Immature natural killer cell (primary cell): ENCODE measurements at places on chromosomes 16 and 17.

GRCh38 chr17:83009414-83010205 lies 69.8 kb upstream of the METRNL start:
- DNase-seq = no peak
- H3K36me3 ChIP-seq = no peaks in the 10 kb centered on the region
- no peak overlapping the region for H3K4me3 ChIP-seq
- no peaks in the 10 kb centered on the region for H3K4me1 ChIP-seq
- no peak overlapping the region for H3K27ac ChIP-seq
- no peaks in the 10 kb centered on the region for H3K27me3 ChIP-seq

DNA sequence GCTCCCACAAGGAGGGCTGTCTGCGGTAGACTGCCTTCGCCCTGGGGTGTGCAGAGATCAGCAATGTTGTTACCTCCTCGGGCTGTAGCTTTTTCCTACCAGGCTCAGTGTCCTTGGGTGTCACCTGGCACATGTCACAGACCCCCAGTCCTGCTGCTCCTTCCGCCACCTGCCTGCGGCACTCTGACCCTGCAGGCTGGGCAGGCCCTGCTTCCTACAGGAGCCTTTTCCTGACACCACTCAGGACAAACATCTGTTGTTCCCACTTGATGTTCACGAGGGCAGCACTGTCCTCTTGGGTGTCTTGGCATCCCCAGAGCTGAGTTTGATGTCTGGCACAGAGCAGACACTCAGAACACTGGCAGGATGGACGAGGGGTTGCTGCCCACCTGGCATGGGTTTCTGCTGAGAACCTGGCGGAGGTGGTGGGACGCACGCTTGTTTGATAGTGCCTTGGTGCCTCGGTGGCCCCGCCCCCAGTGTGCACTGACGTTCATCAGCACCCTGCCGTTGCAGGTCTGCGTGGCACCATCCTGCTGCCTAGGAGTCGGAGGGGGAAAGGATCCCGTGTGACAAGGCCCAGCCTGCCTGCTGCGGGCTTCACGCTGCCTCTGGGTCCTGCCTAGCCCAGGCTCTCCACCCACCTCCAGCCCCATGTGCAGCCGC lies 26.7 kb upstream of the NUDT16L1 start:
- H3K4me3 ChIP-seq = no peak overlapping the region
- H3K27me3 ChIP-seq = no peaks in the 10 kb centered on the region
- H3K36me3 ChIP-seq = peaks cover 11% of the 10 kb centered on the region
- no peak overlapping the region for H3K27ac ChIP-seq
- H3K4me1 ChIP-seq = peaks cover 23% of the 10 kb centered on the region

DNA sequence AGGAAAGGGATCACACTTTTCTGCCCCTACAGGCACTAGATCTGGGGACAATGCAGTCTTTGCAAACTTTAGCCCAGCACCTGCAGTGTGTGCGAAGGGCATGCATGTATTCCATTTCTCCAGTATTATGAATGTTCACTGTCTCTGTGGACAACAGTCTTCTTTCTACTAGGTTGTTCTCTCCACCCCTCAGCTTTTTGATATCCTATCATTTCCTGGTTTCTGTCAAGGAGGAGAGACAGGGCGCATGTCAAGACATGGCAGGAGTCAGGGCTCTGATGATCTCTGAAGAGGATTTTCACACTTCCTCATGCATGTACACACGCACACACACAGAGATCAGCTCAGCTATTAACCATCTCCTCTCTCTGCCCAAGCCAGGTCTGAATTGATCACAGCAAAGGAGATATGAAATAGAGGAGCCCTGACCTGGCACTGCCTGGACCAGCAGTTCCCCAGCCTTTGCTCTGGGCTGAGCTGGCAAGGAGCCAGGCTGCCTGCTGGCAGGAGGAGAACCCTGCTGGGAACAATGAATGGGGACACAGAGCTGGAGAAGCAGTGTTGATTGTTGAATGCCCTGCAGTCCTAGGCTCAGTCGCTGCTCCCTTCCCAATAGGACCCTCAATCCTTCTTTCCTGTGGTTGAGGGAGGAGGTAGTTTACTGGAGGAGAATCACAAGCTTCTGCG lies 2.6 kb downstream of the GPR179 start:
- no peaks in the 10 kb centered on the region for H3K36me3 ChIP-seq
- H3K27ac ChIP-seq = no peak overlapping the region
- H3K4me3 ChIP-seq = no peak overlapping the region

- no peak overlapping the region for H3K4me3 ChIP-seq
- no peak for DNase-seq
- H3K27ac ChIP-seq = no peak overlapping the region
- no peaks in the 10 kb centered on the region for H3K4me1 ChIP-seq
- no peaks in the 10 kb centered on the region for H3K36me3 ChIP-seq
Observed at GRCh38 chr17:3732210-3732621, 8.5 kb downstream of the HASPIN start.

DNA sequence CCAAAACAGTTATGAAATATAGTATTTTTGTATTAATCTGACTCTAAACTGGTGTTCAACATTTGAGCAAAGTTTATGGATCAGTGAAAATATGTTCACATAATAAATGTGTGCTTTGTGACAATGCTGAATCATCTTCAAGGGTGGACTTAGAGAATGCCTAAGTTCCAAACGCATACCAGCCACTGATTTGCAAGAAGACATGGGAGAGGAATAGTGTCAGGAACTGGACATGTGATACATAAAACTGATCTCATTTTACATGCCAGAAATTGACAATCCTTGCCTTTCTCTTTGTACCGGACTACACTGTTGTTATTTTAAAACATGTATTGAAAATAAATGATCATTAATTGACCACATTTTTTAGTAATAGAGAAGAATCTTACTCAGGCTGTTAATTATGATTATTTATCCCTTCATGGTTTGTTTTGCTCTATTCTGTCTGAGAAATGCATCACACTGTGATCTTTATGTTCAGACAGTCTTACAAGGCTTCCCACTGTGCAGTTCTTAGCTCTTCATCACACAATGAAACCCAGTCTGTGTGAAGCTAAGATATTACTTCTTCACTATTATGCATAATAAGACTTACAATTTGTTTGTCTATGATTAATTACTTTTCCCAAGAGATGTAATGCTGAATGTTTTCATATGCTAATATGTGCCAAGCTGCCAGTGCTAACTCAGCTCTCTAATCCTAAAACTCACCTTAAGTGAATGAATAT lies 1180.6 kb upstream of the CDH8 start:
- H3K4me1 ChIP-seq = no peaks in the 10 kb centered on the region
- DNase-seq = no peak
- no peak overlapping the region for H3K27ac ChIP-seq
- no peaks in the 10 kb centered on the region for H3K36me3 ChIP-seq

DNA sequence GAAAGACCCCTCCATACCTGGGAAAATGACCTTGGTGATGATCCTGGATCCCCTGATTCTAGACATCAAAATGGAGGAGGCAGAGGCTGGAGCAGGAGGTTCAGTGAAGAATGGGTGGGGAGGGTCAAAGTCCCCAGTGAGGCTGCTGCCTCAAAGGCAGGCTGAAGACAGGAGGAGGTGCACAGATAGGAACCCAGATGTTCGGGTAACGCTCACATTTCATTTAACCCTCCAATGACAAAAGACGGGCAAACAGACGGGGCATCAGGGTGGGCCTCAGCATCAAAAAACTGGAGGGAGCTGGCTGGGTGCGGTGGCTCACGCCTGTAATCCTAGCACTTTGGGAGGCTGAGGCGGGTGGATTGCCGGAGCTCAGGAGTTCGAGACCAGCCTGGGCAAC lies at the start of gene ANKRD40CL:
Gene ANKRD40CL (minus strand): TSS at position 73 of the 400 bp plus-strand sequence. CDS start 605 bp downstream, outside the sequence.
- H3K4me1 ChIP-seq = peaks cover 14% of the 10 kb centered on the region
- no peak within 1 kb of the TSS for H3K27ac ChIP-seq
- no peak for DNase-seq
- H3K27me3 ChIP-seq = peaks cover 1% of the 10 kb centered on the region
- H3K36me3 ChIP-seq = no peaks in the 10 kb centered on the region

DNA sequence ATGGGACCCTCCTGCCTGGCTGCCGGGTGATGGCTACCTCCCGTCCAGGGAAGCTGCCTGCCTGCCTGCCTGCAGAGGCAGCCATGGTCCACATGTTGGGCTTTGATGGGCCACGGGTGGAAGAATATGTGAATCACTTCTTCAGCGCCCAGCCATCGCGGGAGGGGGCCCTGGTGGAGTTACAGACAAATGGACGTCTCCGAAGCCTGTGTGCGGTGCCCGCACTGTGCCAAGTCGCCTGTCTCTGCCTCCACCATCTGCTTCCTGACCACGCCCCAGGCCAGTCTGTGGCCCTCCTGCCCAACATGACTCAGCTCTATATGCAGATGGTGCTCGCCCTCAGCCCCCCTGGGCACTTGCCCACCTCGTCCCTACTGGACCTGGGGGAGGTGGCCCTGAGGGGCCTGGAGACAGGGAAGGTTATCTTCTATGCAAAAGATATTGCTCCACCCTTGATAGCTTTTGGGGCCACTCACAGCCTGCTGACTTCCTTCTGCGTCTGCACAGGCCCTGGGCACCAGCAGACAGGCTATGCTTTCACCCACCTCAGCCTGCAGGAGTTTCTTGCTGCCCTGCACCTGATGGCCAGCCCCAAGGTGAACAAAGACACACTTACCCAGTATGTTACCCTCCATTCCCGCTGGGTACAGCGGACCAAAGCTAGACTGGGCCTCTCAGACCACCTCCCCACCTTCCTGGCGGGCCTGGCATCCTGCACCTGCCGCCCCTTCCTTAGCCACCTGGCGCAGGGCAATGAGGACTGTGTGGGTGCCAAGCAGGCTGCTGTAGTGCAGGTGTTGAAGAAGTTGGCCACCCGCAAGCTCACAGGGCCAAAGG lies 36.8 kb downstream of the NLRC5 start:
- peaks cover 13% of the 10 kb centered on the region for H3K27me3 ChIP-seq
- H3K4me1 ChIP-seq = peaks cover 92% of the 10 kb centered on the region
- peak overlapping the region; percentile 42 for H3K27ac ChIP-seq
- no peak for DNase-seq
- no peak overlapping the region for H3K4me3 ChIP-seq

DNA sequence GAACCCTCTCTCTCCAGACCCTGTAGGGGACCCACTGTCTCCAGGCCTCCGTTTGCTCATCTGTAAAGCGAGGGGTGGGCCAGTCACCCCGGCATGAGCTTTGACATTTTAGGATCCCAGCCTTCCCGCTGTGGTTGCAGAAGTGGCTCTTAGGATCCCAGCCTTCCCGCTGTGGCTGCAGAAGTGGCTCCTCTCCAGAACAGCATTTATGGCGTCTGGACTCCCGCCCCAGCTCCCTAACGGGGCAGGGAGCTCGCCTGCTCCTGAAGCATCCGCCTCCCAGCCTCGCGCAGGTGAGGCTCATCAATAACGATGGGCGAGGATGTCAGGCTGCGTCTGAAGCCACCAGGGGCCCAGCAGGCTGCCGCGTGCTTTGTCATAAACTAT lies 222.3 kb upstream of the TNRC6C start:
- H3K4me3 ChIP-seq = no peak overlapping the region
- peaks cover 13% of the 10 kb centered on the region for H3K27me3 ChIP-seq
- no peak for DNase-seq

DNA sequence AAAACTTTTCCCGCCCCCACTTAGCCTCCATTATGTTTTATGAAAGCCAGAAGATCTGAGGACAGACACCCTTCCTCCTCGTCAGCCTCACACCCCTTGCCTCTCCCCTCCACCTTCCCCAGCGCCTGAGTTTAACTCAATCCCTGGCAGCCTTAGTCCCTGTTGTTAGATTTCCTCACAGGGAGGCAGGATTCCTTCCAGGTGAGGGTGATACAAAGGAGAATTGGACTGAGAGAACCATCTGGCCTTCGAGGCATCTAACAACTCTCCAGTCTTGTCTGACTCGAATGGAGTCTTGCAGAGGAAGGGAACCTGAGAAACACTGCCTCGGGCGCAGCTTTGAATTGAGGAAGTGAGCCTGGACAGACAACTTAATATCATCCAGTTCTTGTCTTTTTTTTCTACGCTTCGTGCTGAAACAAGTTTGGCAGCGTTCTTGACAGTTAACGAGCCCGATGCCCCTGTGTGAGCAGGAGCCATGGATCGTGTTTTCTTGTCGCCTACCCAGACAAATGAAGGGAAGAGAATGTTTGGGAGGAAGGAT lies 1.3 kb upstream of the ZNF768 start:
- H3K4me3 ChIP-seq = peak overlapping the region; percentile 74
- H3K27me3 ChIP-seq = peaks cover 4% of the 10 kb centered on the region
- H3K36me3 ChIP-seq = no peaks in the 10 kb centered on the region
- peaks cover 18% of the 10 kb centered on the region for H3K4me1 ChIP-seq
- H3K27ac ChIP-seq = peak overlapping the region; percentile 74

GRCh38 chr17:39676198-39676819 lies 8.1 kb downstream of the PNMT start:
- peaks cover 2% of the 10 kb centered on the region for H3K27me3 ChIP-seq
- H3K27ac ChIP-seq = peak overlapping the region; percentile 91
- peaks cover 68% of the 10 kb centered on the region for H3K4me1 ChIP-seq
- no peaks in the 10 kb centered on the region for H3K36me3 ChIP-seq
- H3K4me3 ChIP-seq = peak overlapping the region; percentile 70
